Activated naive CD8-positive, alpha-beta T cell treated with anti-CD3 and anti-CD28 coated beads, Interleukin-2, amount 10 ng/mL, durations not matched to agents 7 days and 5 days (primary cell): ENCODE measurements at places on chromosomes 3 and 15. TPM values are rescaled to one million over a fixed set of nuclear protein-coding genes. Genes with fewer than 3 reads are reported as not detected.

CYP1A2 gene
- total RNA-seq: not detected

FBXO40 gene
- total RNA-seq: not detected

DNA sequence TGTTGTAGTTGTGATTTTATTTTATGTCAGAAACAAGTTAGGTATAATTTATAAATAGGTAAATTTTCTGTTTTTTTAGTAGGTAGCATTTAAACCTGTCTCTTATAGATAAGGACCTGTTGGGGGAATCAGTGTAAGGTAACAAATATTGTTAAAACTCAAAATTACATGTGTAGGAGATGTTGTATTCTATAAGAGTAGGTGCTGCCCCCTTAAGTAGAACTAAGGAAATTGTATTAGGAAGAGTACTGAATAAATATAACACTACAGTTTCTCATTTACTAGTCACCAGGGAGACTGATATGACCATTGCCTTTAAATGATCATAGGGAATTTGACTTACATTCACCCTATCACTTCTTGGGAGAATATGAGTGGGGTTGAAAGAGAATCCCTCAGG is 31.2 kb downstream of the SLC25A36 start:
- no peak for DNase-seq

DNA sequence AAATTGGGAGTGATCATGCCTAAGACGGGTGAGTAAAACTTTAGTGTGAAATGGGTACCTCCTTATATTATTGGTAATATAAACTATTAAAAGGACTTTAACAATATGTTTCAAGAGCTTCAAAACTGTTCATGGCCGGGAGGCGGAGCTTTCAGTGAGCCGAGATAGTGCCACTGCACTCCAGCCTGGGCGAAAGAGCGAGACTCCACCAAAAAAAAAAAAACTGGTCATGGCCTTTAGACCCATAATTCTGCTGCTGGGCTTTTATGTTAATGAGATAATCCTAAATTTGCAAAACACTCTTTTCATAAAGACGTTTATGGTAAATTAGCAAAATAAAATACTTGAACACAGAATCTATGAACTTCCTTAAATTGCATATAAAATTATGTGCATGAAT is 22.8 kb downstream of the TRPC1 start:
- DNase-seq: no peak

DNA sequence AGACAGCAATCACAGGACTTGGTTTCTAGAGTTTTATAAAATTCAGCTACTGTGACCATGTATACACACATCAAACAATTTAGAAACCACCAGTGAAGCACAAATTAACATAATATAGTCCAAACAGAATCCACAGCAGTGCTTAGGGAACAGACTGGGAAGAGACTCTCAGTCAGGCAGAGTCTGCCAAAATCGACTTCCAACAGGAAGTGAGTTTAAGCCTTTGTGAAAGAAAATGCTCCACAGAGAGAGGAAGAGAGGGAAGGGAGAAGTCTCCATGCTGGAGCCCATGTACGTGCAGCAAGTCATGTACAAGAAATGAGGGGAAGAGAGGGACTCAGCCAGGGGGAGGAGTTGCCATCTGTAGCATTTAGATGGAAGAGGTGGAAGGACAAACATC is 172.6 kb downstream of the IL5RA start:
- DNase-seq: no peak

- DNase-seq: no peak
Measured at GRCh38 chr3:175267561-175267960, 408.4 kb downstream of the NAALADL2 start.

GRCh38 chr3:194130807-194131589 is 5.0 kb upstream of the HES1 start:
- DNase-seq: no peak

ZPLD1 gene
- not detected for total RNA-seq

TMEM212 gene
- not detected for total RNA-seq

DNA sequence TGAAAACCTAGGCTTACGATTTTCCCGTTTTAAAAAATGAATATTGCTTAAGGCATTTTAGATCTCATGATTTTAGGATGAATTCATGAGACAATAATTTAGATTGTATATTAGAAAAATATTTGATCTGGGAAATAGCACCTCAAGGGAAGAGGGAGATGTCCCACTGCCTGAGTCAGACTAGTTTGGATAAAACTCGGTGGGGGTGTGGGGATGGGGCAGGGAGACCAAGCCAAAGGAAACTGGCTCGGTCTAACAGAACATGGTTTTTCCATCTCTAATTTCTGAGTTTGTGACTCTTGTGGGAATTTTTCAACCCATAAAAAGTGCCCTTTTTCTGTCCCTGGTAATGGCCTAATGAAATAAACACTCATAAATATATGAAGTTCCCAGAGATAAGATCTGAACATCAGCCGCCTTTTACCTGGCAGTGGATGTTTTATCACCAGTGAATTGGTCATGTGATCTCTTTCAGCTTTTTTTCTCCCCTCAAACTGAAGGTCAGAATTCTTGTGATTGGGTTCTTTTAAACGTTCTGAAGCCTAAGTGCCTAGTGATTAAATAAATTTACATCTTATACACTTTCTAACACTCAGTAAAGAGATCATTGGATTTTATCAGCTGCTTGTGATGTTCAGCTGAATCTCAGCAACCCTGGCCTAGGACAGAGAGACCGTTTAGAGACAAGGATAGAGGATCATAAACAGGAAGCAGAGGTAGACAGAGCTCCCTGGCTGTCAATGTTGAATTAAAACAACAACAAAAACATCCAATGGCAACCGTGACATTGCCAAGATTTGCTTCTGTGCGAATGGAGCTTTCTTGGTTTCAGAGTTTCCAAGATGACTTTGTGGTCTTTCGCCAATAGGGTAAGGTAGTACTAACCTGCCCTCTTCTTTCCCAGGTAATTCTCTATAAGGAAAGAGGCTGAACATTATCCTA is 1038.2 kb downstream of the MCTP2 start:
- no peak for DNase-seq

- no peak for DNase-seq
Measured at GRCh38 chr3:149736175-149736952, 15.9 kb downstream of the COMMD2 start.

DNA sequence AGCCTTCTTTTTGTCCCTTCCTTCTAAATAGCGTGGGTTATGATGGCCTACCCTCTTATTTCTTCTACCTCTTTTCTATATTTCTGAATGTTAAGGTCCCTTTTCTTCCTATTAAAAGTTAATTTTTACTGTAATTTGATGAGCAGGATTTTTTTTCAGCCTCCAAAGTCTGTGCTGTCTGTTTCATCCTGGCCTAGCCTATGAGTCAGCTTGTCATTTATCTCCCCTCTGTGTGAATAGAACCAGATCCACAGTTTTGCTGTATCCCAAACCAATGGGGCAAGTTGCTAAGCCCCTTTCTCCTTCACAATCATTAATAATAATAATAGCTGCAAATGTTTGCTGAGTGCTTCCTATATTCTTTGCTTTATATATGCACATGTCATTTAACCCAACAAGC is 18.1 kb upstream of the C3orf38 start:
- no peak for DNase-seq

DNA sequence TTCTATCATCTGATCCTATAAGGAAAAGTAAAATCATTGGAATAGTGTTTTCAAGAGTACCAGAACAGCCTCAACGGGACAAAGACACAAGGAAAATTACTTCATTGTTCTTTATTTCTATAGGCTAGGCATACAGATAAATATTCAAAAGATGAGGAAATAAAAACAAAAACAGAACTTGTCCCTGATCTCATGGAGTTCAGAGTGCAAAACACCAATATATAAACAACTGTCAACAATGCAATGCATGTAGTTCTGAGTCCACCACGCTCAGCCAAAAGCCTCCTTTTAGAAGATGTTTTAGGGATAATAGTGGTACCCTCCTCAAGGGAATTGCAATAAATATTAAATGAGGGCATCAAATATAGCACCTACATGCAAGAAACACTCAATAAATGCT is 4.6 kb upstream of the SLC4A7 start:
- no peak for DNase-seq

- DNase-seq: no peak
Measured at GRCh38 chr3:82067420-82067819, 306.0 kb upstream of the GBE1 start.

DNA sequence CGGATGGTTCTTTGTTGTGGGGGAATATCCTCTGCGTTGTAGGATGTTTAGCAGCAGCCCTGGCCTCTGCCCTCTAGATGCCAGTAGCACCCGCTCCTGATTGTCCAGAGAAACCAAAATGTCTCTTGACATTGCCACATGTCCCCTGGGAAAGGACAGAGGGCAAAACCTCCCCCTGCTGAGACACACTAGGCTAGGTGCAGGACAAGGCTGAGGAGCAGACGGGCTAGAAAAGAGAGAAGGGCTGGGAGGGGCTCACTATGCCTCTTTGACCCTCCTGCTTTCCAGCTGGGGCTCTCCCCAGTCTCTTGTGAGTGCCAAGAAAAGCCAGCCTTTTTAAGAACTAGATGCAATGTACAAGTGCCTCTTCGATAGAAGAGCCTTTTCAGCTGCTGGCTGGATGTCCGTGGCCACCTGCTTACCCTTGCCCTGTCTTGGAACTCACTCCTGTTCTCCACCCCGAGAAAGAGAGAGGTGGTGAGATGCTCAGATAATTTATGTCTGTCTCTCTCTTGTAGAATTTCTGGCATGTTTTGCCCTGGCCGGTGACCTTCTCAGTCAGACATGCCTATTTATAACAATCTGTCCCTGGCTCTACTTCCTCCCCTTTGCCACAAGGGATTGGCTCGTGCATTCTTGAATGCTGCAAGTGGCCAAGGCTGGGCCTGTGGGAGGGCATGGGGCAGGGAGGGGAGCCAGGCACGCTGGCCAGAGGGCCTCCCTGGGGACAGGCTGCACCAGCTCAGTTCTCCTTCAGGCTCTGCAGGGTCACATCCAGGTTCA is 142.6 kb downstream of the RPLP1 start:
- DNase-seq: no peak

- DNase-seq: no peak
Measured at GRCh38 chr3:111769992-111770352, 89.1 kb upstream of the PHLDB2 start.

LRRC34 gene
- 8.1 TPM for total RNA-seq
